ENCODE measurements at places on chromosomes 4 and X.
A peak's percentile ranks its signal among the peaks of the same experiment; 100 is the strongest.

DNA sequence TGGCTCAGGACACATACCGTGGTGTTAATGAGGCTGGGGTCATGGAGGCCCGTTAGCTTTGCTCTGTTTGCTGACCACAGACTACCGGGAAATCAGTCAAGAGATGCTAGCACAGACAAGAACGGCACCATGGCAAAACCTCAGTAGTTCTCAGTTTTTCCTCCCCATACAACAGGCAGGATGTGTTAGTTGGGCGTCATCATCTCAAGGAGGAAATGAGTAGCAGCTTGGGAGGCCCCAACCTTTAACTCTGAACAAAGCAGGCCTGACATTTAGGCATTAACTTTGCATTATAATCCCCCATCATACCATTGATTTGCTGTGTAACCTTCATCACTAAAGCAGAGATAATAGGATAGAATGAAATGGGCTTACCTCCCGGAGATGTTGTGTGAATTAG lies 714.2 kb downstream of the RPA4 start:
- peak; percentile 5 for DNase-seq

DNA sequence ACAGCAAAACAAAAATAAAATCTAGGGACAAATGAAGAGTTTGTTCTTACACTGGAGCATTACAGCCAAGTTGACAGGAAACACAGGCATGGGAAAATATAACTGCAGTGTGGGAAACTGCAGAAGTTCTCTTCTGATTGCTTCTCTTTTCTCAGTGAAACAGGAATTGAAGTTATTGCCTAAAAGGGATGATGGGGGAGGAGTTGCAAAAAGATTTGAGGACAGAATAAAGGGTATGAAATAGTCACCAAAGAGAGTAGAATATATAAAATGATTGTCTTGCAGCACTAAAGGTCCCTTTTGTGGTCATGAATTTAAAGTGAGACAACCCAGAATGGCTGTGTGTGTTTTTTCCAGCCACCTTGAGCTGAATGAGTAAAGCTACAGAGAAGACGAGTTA lies 103.7 kb downstream of the JADE1 start:
- no peak for DNase-seq

GRCh38 chrX:109818976-109819375 lies 85.9 kb upstream of the ACSL4 start:
- DNase-seq: no peak

DNA sequence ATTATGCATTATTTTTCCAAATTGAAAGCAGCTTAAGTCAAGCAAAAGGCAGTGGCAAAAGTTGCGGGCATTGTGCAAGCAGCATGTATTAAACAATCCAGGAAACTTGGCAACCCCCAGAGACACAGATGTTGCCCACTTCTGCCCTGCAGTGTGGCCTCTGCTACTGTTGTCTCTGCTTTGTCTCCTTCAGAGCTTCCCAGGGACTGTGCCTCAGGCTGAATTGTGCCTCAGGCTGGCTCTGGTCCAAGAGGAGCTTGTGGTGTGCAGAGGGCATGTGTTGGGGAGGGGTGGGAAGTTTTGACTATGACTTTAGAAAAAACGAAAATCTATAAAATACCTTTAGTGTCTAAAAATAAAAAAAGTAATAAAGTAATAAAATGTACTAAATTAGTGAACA lies 201.4 kb downstream of the CCSER1 start:
- DNase-seq: no peak

DNA sequence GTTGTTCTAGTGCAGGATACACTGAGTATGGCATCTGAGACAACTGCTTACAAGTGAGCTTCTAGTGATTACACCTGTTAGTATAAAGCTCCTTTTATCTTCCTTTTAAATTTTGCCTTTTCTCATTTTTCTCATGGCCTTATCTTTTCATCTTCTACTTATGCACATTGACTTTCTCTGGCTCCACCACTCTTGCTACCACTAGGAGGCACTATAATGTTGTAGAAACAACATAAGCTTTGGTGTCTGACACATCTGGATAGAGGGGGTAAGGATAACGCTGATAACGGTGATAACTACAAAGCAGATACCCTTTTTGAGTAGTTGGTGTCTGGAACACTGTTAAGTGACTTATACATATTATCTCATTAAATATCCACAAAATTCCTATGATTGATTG lies 187.4 kb upstream of the TEX13C start:
- DNase-seq: no peak

GRCh38 chr4:170004651-170005295 lies 21.4 kb downstream of the MFAP3L start:
- DNase-seq: no peak
